Daoy (cell line): ENCODE measurements at places on chromosomes 4 and X.

GRCh38 chrX:53716328-53717088 lies 30.0 kb upstream of the HUWE1 start:
- DNase-seq: peak; percentile 66

GRCh38 chr4:26788341-26788733 lies 72.3 kb upstream of the STIM2 start:
- no peak for DNase-seq

GRCh38 chr4:52959541-52959940 lies 97.4 kb downstream of the RASL11B start:
- no peak for DNase-seq

GRCh38 chr4:24763631-24764297 lies 31.6 kb upstream of the SOD3 start:
- DNase-seq: peak; percentile 51

DNA sequence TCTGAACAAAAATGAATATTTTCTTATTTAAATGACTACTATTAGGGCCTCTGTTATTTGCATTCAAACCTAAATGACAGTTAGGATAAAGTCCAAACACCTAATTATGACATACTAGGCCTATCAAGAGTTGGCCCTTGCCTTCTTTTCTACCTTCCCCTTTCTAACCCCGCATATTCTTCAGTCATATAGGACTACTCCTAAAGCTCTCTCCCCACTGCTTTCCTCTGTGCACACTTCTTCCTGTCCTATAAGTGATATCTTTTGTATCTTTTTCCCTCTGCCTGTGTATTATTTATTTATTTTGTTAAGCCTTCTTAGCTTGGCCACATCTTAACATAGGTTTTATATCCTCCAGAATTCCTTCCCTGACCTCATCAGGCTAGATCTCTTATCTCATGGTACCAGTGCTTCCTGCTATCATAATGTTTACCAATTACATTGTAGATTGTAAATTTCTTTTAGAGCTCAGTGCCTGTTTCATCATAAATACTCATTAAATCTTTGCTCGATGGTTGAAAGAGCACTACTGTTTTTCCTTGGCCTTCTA lies 22.5 kb downstream of the ERVMER34-1 start:
- no peak for DNase-seq

DNA sequence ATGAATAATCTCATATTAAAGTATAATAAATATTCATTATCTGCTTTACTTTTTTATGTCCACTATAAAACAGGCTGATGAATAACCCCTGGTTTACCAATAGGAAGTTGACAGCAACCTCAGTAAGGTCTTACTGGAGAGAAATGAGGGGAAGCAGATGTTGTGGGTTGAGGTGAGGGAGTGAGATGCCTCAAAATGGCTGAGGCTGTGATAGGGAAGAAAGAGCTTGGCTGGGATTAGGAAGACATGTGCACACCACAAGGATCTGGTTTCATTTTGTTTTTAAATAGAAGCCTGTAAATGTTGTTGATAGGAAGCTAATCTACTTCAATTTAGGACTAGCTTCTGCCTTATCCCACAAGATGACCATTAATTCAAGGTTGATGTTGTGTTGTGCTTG lies 14.4 kb upstream of the CYBB start:
- no peak for DNase-seq

DNA sequence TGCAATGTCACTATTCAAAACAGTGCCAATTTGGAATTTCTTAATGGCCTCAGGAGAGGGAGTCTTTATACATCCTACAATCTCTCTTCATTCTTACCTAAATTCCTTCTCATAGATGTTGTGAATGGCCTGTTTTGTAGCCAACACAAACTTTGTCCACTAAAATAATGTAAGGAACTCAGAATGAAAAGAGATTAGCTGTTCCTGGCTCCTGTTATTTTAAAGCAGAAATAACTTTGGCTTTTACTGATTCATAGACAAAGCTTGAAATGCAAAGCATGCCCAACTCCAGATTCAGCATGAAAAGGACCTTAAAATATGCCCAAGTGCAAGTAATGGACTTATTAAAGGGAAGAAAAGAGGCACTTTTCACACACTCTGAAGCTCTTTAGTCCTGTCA lies 146.0 kb upstream of the GPC4 start:
- no peak for DNase-seq

DNA sequence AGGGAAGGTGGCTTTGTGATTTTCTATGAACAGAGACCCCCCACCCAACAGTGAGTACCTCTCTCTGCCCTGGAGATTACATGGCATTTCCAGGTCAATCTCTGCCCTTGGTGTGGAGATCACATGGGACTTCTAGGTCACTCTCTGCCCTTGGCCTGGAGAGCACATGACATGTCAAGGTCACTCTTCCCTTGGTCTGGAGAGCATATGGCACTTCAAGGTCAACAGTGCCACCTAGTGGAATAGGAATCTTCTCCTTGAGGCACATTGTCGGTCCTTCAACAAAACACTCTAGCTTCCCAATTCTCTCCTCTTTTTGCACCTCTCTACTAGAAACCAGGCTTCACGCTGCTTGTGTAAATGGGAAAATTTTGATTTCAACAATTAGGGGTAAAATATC lies 66.2 kb upstream of the TACR3 start:
- no peak for DNase-seq

DNA sequence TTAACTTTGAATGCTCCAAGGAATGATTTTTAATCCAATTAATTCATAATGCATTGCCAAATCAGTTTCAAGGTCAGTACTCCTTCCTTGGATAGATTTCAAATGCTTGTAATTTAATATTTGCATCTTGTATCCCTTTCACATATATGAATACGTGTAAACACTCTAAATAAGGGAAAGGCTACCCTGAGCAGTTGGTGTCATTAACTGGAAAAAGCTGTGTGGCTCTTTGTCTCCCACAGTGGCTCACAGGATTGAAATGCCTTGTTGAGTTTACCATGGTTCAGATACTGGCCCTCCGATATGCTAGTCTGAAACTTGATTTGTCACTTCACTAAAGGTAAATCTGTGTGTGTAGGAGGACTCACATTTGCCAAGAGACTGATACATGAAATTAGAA lies 16.7 kb upstream of the ACOT9 start:
- DNase-seq: no peak

DNA sequence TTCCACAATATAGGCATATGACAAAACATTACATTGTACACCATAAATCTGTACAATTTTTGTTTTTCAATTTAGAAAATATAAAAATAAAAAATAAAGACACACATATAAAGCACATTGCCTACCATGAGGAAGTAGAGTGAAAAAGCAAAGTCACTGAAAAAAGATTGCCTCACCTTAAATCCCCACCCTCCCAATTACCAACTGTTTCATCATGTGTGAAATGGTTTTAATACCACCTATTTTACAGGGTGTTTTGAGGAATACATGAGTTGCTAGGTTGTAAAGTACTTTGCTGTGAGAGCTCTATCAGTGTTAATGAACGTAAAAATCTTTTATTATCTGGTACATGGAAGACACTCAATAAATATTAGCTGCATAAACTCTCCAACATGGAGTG lies 373.6 kb upstream of the NDST3 start:
- DNase-seq: no peak

DNA sequence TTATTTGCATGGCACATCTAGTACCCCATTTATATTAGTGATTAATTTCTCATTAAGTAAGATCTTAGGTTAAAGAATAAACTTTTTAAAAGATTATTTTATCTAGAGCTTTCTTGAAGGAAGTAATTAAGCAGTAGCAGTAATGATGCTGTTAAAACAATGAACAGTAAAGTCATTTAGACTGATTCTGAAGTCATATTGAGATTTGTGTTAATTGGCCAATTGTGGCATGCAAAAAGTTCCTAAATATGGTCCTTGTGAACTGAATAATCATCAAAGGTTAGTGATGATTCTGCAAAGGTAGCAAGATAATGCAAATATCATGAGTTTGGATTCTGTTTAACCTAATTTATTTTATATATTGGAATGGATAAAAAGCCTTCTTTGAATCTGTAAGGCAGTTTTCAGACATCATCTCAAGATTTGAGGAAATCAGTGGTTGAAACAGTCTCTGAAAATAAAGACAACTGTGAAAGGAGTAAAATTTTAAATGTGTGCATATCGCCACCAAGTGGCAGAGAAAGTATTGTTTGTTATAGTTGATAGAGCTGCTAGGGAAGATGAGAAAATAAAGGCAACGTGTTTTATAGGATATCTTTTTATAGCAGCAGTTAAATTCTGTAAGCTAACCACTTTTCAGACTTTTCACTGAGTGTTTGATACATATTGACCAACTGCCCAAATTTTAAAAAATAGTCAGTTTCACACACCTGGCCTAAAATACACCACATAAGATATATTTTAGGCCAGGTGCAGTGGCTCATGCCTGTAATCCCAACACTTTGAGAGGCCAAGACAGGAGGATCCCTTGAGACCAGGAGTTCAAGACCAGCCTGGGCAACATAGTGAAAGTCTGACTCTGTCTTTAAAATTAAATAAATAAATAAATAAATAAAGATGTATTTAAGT lies 79.6 kb downstream of the CCKAR start:
- DNase-seq: peak; percentile 37

- DNase-seq: no peak
These were observed 62.7 kb downstream of the GAB1 start for GRCh38 chr4:143399113-143399949.

DNA sequence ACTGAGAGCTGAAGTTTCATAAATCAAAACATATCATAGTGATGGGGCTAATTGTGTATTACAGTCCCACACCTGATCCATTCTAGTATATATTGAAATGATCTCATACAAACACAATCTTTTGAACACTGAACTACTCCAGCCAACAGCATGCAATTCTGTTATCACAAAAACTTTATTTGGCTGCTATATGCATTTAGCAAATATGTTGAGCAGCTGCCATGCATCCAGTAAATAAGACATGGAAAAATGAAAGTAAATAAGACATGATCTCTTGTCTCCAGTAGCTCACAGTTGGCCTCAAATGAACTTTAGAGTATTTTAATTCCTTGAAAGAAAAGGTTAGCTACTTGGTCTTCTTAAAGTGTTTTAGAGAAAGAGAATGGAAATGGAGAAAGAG lies 2.1 kb downstream of the AMBN start:
- DNase-seq: no peak

DNA sequence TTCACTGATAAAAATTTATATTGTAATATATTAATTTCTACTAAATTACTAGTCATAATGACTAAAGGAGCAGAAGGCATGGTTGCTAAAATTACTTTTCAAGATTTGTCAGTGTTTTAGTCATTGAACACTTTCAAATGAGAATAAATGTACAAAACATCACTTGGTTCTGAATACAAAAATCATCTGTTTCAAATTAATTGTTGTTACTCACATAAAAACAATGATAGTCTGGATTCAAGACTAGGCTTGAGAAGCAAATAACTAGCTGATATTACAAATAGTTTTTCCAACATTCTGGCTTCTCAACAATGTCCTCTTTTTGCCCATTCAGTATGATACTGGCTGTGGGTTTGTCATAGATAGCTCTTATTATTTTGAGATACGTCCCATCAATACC lies 112.5 kb downstream of the ANAPC10 start:
- no peak for DNase-seq

DNA sequence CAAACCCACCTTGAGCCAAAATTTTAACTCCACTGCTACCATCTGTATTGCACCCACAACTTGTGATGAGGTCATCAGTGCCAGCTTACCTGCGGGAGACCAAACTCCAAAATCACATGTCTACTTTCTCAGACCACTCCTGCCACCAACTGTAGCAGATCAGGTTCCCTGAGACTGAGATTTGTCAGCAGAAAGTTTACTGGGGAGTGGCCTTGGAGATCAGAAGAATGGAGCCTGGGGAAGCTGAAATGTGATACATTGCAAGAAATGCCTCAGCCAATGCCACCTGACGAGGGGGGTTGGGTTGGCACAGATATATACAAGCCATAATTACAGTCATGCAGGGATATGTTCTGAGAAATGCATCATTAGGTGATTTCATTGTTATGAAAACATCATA lies 19.1 kb downstream of the HAUS3 start:
- DNase-seq: no peak

- DNase-seq: no peak
These were observed 194.3 kb upstream of the CLNK start for GRCh38 chr4:10878861-10879260.

- no peak for DNase-seq
These were observed 168.4 kb upstream of the WDR1 start for GRCh38 chr4:10285028-10285427.

DNA sequence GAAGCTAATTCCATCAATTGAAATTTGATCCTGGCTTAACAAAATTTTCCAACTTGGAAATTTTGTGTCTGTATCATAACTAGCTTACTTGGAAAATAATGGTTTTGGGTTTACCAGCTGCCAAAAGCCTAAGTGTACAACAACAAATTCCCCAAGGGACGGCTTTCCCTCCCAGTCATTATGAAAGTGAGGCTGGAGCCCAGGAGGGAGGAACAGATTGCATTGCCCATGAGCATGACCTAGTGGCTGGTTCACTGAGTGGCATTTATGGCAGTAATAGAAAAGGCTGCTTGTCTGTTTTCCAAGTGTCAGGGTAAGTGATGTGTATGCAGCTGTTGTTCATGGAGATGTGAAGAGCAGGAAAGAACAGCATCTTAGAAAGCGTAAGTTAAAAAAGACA lies 70.8 kb upstream of the HHIP start:
- DNase-seq: peak; percentile 17

GRCh38 chr4:189032606-189033338 lies 893.5 kb downstream of the TRIML1 start:
- no peak for DNase-seq

- no peak for DNase-seq
These were observed 73.5 kb downstream of the GLUD2 start for GRCh38 chrX:121120690-121121605.

GRCh38 chrX:77455437-77455836 lies 8.2 kb downstream of the FGF16 start:
- DNase-seq: no peak

- DNase-seq: peak; percentile 16
These were observed 90.7 kb upstream of the BRS3 start for GRCh38 chrX:136397001-136397400.

DNA sequence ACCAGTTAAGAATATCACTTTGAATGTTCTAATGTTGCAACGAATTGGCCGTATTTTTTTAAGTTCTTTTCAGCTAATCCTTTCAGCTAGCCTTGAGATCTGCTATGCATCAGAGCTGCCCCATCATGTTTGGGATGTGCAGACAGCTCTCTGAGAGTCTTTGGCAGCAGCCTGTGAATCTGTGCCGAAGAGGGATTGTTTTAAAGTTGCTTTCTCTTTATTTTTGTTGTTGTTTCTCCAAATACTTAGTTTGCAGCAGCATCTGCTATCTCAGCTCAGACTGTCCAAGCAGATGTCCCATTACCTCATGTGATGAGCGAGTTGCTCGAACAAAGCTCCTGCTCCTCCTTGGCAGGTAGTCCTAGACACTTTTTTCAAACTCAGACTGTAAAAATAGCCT lies 1002.5 kb upstream of the INTU start:
- no peak for DNase-seq

- DNase-seq: no peak
These were observed 219.0 kb upstream of the FGF13 start for GRCh38 chrX:138930583-138930945.

- DNase-seq: no peak
These were observed 111.7 kb downstream of the AMER1 start for GRCh38 chrX:64093761-64094160.

GRCh38 chr4:88759039-88759894 lies 61.6 kb upstream of the NAP1L5 start:
- DNase-seq: no peak
